ENCODE measurements at places on chromosomes 6 and 20.

GRCh38 chr6:6683969-6684833 lies 95.7 kb downstream of the LY86 start:
- DNase-seq, result peak; percentile 85

DNA sequence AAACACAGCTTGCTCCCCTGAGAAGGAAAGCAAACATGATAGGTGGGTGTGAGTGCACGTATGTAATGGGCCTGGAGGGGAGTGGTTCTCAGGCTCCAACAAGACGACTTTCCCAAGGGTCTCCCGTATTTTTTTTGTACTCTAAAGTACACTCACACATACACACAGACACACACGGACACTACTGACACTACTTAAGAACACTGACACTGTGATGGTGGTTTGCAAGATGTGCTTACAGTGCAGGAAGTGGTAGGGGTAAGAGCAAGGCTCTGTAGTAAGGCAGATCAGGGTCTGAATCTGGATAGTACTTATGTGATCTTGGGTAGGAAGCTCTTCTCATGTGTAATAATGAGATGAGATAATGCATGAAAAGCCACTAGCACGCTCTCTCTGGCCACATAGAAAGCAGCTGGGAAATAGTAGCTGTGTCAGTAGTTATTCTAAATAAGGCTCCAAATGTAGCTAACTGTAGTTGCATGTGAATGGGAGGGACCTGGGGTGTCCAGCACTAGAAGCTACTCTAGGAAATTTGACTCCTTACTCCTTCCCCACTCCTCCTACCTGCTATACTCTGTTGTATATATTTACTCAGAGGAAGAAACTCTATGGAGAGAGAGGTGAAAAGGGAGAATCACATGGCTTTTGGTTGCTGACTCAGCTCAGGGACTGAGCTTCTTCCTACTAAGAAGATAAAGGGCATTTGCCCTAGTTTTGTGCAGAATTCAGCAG lies 8.4 kb upstream of the ZBTB24 start:
- peak; percentile 31 for DNase-seq

GRCh38 chr20:36153736-36154699 lies 522 bp upstream of the EPB41L1 start:
- DNase-seq, result peak; percentile 69

DNA sequence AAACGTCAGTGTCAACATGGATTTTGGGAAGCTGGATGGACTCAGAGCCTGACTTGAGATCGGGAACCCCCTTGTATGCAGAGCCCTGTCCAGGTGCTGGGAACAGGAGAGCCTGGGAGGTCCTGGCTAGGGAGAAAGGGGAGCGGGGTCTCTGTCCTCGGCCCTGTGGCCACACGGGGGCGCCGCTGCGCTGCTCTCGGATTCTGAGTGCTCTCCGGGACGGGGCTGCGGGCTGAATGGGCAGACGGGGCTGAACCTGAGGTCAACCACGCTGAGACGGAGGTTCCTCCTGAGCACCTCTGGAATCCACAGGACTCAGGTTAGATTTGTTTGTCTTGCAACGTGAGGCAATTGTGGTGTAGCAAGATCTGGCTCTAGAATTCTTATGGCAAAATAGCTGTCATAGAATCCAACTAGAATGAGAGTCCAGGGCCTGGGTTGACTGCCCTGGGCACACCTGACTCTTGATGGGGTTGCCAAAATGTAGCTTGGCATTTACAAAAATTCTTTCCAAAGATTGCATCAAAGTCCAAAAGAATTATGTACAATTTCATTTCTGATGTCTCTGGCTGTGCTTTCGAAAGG lies 20.6 kb upstream of the HLA-F start:
- DNase-seq, result peak; percentile 60

GRCh38 chr6:139567095-139567494 lies 192.6 kb upstream of the CITED2 start:
- DNase-seq, result no peak

DNA sequence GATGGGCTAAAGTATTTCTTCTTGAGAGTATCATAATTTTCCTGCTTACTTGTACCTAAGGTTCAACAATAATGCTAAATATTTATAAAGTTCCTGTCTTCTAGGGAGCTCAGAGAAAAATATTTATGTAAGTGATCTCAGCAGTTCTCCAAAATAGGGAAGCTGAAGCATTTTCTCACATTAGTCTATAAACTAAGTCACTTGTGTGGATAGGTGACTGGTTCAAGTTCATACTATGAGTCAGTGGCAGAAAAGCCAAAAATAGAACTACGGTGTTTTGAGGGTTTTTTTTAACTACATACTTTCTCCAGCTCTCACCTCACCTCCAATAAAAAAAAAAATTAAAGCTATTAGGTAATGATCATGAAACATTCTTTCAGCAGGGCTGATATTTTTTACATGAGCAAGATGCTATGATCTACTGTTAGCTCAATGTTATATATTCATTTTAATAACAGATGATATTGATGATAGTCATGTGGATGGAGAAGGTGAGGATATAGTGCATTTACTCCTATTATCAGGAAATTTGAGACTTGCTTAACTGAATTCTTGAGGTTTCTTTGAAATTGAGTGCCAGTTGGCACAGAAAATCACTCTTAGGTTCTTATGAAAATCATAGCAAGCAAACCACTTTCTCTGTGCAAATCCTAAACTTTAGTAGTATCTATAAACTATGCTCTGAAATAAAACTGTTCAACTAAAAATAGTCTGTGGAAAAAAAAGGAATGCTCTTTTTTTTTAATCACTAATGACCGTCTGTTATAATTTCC lies 4.1 kb upstream of the MOXD1 start:
- DNase-seq, result peak; percentile 63

DNA sequence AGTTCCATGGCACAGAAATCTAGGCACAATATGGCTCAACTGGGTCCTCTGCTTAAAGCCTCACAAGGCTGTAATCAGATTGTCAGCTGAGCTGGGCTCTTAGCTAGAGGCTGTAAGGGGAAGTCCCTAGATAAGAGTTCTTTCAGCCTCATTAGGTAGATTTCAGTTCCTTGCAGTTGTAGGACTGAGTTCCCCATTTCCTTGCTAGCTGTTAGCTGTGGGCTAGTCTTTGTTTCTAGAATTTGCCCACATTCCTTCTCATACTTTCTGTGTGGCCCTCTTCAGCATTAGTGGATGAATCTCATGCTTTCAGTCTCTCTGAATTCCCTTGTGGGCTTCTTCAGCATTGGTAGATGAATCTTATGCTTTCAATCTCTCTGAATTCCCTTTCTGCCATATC lies 71.0 kb upstream of the MRAP2 start:
- DNase-seq, result peak; percentile 13
